ENCODE measurements at places on chromosomes 16 and 17.

GRCh38 chr16:68910051-68910450, 66.7 kb downstream of the TANGO6 start:
- no peaks in the 10 kb centered on the region for H3K27me3 ChIP-seq
- no peak overlapping the region for H3K27ac ChIP-seq
- H3K4me3 ChIP-seq, result no peak overlapping the region
- no peaks in the 10 kb centered on the region for H3K4me1 ChIP-seq
- DNase-seq, result no peak

DNA sequence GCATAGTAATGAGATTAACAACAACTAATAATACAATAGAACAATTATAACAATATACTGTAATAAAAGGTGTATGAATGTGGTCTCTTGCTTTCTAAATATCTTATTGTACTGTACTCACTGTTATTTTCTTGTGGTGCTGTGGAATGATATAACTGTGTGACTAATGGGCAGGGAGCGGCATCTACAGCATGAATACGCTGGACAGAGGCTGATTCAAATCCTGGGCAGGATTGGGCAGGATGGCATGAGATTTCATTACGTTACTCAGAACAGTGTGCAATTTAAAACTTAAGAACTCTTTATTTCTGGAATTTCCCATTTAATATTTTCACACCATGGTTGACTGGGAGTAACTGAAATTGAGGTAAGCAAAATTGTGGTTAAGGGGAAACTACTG, 1239.8 kb upstream of the GOT2 start:
- no peaks in the 10 kb centered on the region for H3K27me3 ChIP-seq
- DNase-seq, result no peak
- H3K4me3 ChIP-seq, result no peak overlapping the region
- H3K36me3 ChIP-seq, result no peaks in the 10 kb centered on the region

DNA sequence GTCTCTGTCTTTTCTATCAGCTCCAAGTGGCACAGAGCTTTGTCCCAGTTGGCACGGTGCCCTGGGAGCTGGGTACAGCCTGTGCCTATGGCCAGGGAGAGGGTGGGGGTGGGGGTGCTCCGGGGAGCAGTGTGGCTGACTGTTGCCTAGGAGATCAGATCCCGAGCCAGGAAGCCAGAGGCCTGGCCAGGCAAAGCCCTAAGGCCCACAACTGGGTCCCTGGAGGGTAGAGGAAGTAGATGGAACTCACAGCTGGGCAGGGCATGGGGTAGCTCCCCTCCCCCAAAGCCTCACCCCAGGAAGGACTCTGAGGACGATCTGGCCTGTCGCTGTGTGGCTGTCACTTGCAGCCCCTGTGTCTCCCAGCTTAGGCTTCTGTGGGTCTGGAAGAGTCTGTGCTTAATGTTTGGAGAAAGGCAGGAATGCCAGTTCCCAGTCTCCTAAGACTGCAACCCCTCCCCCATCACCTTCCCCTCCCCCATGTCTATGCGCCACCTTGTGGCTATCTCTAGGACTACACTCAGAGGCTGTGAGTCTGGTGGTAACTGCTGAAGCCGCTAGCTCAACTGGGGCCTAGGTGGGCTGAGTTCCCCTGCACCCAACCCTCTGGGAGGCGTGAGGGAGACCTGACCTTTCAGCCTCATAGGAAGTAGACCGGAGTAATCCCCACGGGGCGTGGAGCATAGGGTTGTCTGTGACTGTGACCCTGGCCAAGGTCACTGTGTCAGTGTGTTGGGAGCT, 12.6 kb downstream of the THRA start:
- H3K36me3 ChIP-seq, result peaks cover 25% of the 10 kb centered on the region
- peaks cover 73% of the 10 kb centered on the region for H3K4me1 ChIP-seq
- H3K27me3 ChIP-seq, result no peaks in the 10 kb centered on the region
- peak; percentile 69 for DNase-seq
- peak overlapping the region; percentile 45 for H3K4me3 ChIP-seq

- peak overlapping the region; percentile 96 for H3K4me3 ChIP-seq
- peak overlapping the region; percentile 98 for H3K27ac ChIP-seq
- no peaks in the 10 kb centered on the region for H3K36me3 ChIP-seq
- H3K27me3 ChIP-seq, result no peaks in the 10 kb centered on the region
Observed at GRCh38 chr17:1455291-1455796, 688 bp downstream of the CRK start.

- no peak overlapping the region for H3K27ac ChIP-seq
- H3K27me3 ChIP-seq, result peaks cover 8% of the 10 kb centered on the region
- H3K4me1 ChIP-seq, result peaks cover 11% of the 10 kb centered on the region
- no peak overlapping the region for H3K4me3 ChIP-seq
- no peaks in the 10 kb centered on the region for H3K36me3 ChIP-seq
Observed at GRCh38 chr17:47719411-47720152, 13.5 kb upstream of the TBX21 start.

DNA sequence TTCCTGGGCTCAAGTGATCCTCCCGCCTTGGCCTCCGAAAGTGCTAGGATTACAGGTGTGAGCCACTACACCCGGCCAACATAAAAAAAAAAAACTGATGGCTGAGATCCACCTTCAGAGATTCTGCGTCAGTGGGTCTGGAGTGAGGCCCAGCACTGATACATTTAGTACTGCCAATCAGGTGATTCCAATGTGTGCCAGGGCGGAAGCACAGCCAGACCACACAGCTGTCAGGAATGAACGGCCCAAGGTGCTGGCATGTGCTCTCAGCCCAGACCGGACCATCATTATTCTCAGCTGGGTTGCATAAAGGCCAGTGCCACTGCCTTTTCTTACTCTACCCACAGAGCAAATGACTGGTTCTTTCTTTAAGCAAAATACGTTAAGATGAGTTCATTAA, 1.2 kb upstream of the BCO1 start:
- no peak overlapping the region for H3K4me3 ChIP-seq
- H3K27me3 ChIP-seq, result no peaks in the 10 kb centered on the region
- no peaks in the 10 kb centered on the region for H3K36me3 ChIP-seq

DNA sequence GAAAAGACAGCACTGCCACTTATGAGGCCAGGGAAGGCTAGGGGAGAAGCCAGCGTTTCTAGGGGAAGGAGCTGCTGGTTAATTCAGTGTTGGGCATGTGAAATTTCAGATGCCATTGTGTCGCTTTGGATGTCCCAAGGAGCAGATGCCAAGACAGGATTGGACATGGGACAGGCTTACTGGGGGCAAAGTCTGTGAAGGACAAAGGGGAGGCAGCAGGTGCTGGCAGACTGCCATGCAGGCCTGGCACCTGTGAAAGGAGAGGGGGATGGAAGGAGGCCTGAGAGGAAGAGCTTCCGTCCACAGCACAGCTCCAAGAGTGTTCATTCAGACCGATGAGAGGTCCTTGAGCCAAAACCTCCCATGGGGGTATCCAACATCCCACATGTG, 255.5 kb upstream of the RPL38 start:
- H3K4me1 ChIP-seq, result peaks cover 12% of the 10 kb centered on the region
- H3K36me3 ChIP-seq, result no peaks in the 10 kb centered on the region
- H3K27me3 ChIP-seq, result no peaks in the 10 kb centered on the region
- H3K4me3 ChIP-seq, result no peak overlapping the region
- no peak overlapping the region for H3K27ac ChIP-seq

- peaks cover 29% of the 10 kb centered on the region for H3K36me3 ChIP-seq
- peaks cover 34% of the 10 kb centered on the region for H3K4me1 ChIP-seq
- DNase-seq, result no peak
- no peak overlapping the region for H3K27ac ChIP-seq
Observed at GRCh38 chr17:28724500-28725165, 1.4 kb downstream of the TLCD1 start.

GRCh38 chr17:21460358-21460757, 84.2 kb downstream of the KCNJ12 start:
- H3K36me3 ChIP-seq, result no peaks in the 10 kb centered on the region
- no peak overlapping the region for H3K4me3 ChIP-seq
- no peak overlapping the region for H3K27ac ChIP-seq
- DNase-seq, result no peak
- H3K4me1 ChIP-seq, result no peaks in the 10 kb centered on the region

- no peaks in the 10 kb centered on the region for H3K27me3 ChIP-seq
- H3K36me3 ChIP-seq, result no peaks in the 10 kb centered on the region
- peak within 1 kb of the TSS; percentile 75 for H3K4me3 ChIP-seq
- H3K27ac ChIP-seq, result peak within 1 kb of the TSS; percentile 77
- DNase-seq, result no peak
Observed at GRCh38 chr16:67164599-67165061, at the start of gene HSF4. HSF4 (plus strand) TSS chr16:67164745; CDS start chr16:67164812, 67 bp downstream.

DNA sequence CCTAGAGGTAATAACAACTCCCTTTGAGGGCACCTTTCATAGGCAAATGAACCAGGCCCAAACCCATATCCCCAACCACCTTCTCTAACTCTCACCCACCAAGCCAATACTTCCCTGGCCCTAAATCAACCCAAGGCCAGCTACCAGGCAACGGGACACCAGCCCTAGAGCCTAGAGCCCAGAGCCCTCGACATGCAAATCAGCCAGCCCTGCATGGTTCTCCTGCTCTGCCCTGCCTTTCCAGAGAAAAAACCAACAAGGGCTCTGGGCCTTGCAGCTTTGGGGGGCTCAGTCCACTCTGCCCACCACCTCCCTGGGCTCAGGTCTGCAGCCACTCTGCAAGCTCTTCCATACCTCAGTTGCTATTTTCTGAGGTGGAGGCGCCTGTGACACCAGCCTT, 55.0 kb downstream of the PITPNM3 start:
- DNase-seq, result no peak
- H3K36me3 ChIP-seq, result no peaks in the 10 kb centered on the region
- H3K27ac ChIP-seq, result no peak overlapping the region
- H3K27me3 ChIP-seq, result no peaks in the 10 kb centered on the region
- no peak overlapping the region for H3K4me3 ChIP-seq

DNA sequence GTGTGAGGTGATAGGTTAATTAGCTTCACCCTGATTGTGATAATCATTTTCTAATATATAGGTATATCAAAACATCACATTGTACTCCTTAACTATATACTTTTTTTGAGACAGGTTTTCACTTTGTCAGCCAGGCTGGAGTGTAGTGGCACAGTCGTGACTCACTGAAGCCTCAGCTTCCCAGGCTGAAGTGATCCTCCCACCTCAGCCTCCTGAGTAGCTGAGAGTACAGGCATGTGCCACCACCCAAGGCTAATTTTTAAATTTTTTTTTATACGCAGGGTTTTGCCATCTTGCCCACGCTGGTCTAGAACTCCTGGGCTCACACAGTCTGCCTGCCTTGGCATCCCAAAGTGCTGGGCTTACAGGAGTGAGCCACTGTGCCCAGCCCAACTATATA, 455.3 kb upstream of the MAF start:
- no peak overlapping the region for H3K4me3 ChIP-seq
- no peaks in the 10 kb centered on the region for H3K27me3 ChIP-seq
- H3K4me1 ChIP-seq, result peaks cover 10% of the 10 kb centered on the region
- no peak overlapping the region for H3K27ac ChIP-seq
- no peaks in the 10 kb centered on the region for H3K36me3 ChIP-seq

DNA sequence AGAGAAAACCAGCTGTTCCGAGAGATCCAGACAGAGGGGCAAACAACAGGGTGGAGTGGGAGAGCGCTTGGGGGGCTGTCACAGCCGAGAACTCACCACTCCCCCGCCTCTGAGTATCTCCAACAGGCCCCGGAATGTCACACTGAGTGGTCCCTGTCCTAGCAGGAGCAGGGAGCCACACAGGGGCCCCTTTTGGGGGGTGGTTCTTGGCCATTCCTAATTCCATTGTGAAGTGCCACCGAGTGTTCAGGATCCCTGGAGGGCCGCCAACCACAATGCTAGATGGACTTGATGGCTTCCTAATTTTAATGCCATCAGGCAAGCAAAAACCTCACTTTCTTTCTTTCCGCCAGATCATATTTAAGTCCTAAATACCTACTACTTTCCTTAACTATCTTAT, 16.8 kb downstream of the ABCA3 start:
- DNase-seq, result no peak
- no peak overlapping the region for H3K27ac ChIP-seq
- no peak overlapping the region for H3K4me3 ChIP-seq
- H3K4me1 ChIP-seq, result no peaks in the 10 kb centered on the region
- H3K27me3 ChIP-seq, result no peaks in the 10 kb centered on the region

- no peak for DNase-seq
- H3K27ac ChIP-seq, result no peak overlapping the region
- peaks cover 3% of the 10 kb centered on the region for H3K27me3 ChIP-seq
- peaks cover 3% of the 10 kb centered on the region for H3K4me1 ChIP-seq
- H3K36me3 ChIP-seq, result no peaks in the 10 kb centered on the region
Observed at GRCh38 chr17:74512036-74512435, 19.2 kb downstream of the CD300LB start.

- no peak for DNase-seq
- no peak overlapping the region for H3K4me3 ChIP-seq
- H3K27me3 ChIP-seq, result no peaks in the 10 kb centered on the region
Observed at GRCh38 chr16:70254180-70254964, 2.6 kb upstream of the EXOSC6 start.

- no peak for DNase-seq
- peaks cover 9% of the 10 kb centered on the region for H3K27me3 ChIP-seq
- H3K4me3 ChIP-seq, result no peak overlapping the region
- no peaks in the 10 kb centered on the region for H3K4me1 ChIP-seq
- no peaks in the 10 kb centered on the region for H3K36me3 ChIP-seq
Observed at GRCh38 chr17:75725504-75725903, 4.2 kb downstream of the ITGB4 start.

DNA sequence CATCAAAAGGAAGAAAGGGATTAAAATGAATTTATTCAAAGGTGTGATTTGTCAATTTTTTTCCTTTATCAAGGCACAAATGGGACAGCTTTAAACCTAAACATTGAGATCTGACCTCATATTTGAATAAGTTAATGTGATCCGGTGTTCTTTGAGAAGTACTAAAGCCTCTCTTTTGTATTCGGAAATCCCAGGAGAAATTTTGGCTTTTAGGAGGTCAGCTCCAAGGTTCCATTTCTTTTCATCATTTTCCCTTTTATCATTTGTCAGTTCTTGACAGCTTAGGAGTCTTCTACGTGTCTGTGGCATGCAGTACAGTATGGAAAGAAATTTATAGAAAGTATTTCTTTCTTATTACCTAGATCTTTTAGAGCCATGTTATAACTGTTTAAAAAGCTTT, 873.4 kb upstream of the CDH8 start:
- H3K27ac ChIP-seq, result no peak overlapping the region
- no peak for DNase-seq

DNA sequence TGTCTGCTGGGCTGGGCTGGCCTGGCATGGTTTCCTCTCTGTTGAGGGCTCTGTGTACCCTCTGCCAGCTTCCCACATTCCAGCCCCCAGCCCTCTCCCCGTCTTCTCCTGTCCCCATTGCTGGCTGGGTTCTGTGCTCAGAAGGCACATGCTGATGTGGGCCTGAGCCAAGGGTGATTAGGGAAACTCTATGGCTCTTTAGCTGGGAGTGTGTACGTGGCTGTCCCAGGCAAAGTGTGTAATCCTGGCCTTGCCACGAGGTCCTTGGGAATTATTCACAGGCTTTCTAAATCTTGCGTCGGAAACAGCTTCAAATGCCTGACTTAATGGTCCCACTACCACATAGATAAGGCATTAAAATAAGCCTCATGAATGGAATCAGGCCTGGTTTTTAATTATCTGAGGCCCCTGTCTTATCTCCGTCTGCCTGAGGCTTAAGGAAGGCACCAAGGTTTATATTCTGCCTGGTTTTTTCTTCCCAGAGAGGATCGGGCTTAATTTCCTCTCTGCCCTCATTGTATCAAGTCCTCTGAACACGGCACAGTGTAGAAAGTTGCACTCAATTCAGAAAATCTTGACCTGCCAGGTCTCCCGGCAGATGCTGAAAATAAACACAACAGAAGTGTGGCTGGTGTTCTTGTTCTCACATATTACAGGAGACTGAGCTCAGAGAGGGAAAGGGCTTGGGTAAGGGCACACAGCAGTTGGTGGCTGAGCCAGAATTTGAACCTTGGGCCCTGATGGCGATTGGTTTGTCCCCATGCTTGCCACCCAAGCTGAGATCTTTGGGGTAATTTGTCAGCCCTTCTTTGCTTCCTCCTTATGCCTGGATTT, 52.9 kb upstream of the LGALS9 start:
- peak overlapping the region; percentile 62 for H3K27ac ChIP-seq
- H3K36me3 ChIP-seq, result no peaks in the 10 kb centered on the region
- H3K4me3 ChIP-seq, result no peak overlapping the region
- H3K27me3 ChIP-seq, result no peaks in the 10 kb centered on the region
- H3K4me1 ChIP-seq, result no peaks in the 10 kb centered on the region
